ENCODE measurements at places on chromosomes 13 and 19. TPM values are rescaled to one million over a fixed set of nuclear protein-coding genes. Genes with fewer than 3 reads are reported as not detected.

Gene FAM124A
- 2.1 TPM for total RNA-seq

Gene UGGT2
- total RNA-seq = 8.9 TPM

Gene TGFBR3L
- 1.6 TPM for total RNA-seq

Gene TNNI3
- total RNA-seq = 7.9 TPM

Gene ELANE
- 0.46 TPM for total RNA-seq

Gene ZNF761
- total RNA-seq = 7.8 TPM

Gene NLRP4
- not detected for total RNA-seq

Gene SPACA4
- total RNA-seq = not detected

Gene CEACAM3
- total RNA-seq = not detected

Gene ABCA7
- total RNA-seq = 15.0 TPM

Gene ZNF714
- 2.9 TPM for total RNA-seq

Gene ZNF492
- not detected for total RNA-seq

Gene THSD8
- total RNA-seq = 10.3 TPM

Gene GNA15
- total RNA-seq = 0.15 TPM

Gene ZNF546
- 2.2 TPM for total RNA-seq

Gene OR4F17
- not detected for total RNA-seq

Gene METTL21C
- not detected for total RNA-seq

Gene SERTAD1
- total RNA-seq = 39.9 TPM

Gene GPR183
- not detected for total RNA-seq

Gene IGFL1
- 2.5 TPM for total RNA-seq

Gene FOSB
- total RNA-seq = 10.7 TPM

Gene KIR2DL3
- not detected for total RNA-seq

Gene CEACAM4
- not detected for total RNA-seq

Gene MED26
- 5.2 TPM for total RNA-seq

Gene CCDC194
- not detected for total RNA-seq

Gene SHC2
- 0.77 TPM for total RNA-seq

Gene RPL28
- 2,598 TPM for total RNA-seq

Gene NFIX
- 3.6 TPM for total RNA-seq

Gene IRGC
- not detected for total RNA-seq

Gene CLIP3
- 0.74 TPM for total RNA-seq

Gene TNFSF13B
- total RNA-seq = 0.14 TPM

Gene MAB21L1
- not detected for total RNA-seq

Gene ZNF345
- total RNA-seq = 0.05 TPM

Gene LRRC25
- total RNA-seq = not detected

Gene CNMD
- not detected for total RNA-seq

Gene ATP5F1D
- 168 TPM for total RNA-seq

Gene DUXA
- not detected for total RNA-seq

Gene SMIM44
- not detected for total RNA-seq

Gene ADAMTSL5
- total RNA-seq = 3.5 TPM

Gene ZNF71
- 10.9 TPM for total RNA-seq

Gene CATSPERD
- 0.03 TPM for total RNA-seq

Gene CRX
- not detected for total RNA-seq

Gene VSTM2B
- not detected for total RNA-seq

Gene LRRC63
- total RNA-seq = 0.08 TPM

Gene TRPC4
- total RNA-seq = not detected

Gene ABHD17A
- total RNA-seq = 37.9 TPM

Gene PDCD5
- 435 TPM for total RNA-seq

All from A549 treated with Hydrocortisone at 1 μM for 4 hours (cell line).